ENCODE measurements at places on chromosomes 2 and 18.

DNA sequence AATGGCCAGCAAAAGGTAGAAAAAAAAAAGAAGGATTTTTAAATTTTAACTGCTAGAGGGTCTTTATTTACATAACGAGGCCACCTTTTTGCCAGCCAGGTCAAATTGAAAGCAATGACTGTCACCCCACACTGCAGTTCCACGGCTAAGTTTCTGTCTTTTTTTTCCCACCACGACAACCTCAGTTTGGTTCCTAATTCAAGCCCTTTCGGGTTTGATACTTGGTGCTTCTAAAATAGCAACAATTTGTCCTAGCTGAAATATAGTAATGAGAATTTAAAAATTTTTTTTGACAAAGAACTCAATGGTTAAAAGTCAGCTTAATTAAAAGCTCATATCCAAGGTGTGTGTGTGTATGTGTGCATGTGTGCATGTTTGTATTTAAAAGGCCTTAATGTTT lies 16.4 kb upstream of the NMS start:
- DNase-seq: no peak

DNA sequence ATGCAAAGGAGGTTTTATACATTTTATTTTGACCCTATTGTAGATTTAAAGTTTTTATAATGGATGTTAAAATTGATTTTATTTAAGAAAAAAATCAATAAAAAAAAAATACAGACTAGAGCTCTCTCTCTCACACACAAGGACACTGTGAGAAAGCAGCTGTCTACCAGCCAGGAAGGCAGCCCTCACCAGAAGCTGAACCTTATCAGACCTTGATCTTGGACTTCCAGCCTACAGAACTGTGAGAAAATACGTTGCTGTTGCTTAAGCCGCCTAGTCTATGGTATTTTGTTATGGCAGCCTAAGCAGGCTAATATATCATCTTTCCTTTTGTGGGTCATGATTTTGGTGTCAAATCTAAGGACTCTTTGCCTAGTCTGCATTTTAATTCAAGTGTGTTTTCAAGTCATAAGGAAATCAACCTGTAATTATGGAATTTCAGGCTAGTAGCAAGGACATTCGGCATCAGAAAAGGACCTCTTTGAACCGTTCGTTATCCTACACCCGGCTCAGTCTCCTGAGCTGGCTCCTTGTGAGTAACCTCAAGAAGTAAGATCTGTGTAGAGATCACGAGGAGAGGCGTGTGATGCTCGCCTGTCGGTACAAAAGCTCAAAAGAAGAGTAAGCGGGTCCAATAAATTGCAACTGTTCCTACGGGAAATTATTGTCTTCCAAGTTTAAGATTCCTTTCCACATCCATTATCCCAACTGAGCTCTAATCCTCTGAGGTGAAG lies 98.2 kb downstream of the PDCL3 start:
- DNase-seq: no peak

DNA sequence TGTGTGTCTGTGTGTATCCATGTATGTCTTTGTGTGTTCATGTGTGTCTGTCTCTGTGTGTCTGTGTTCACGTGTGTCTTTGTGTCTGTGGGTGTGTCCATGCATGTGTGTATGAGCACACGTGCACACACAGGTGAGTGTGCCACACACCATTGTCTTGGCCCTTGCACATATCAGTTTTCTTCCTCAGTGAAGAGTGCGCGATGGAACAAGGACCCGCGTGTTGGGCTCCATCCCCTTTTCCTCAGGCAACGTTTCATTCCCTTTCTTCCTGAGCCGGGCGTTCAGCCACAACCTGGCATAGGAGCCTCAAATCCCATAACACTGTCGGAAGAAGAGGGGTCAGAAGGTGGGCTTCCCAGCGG lies 74.3 kb downstream of the PTGR3 start:
- no peak for DNase-seq

GRCh38 chr2:147548451-147548850 lies 296.4 kb upstream of the ACVR2A start:
- DNase-seq: no peak

All from posterior vena cava (tissue), 2 donors.